ENCODE measurements at places on chromosomes 6 and 20.

GRCh38 chr20:35503841-35504561, 25.5 kb downstream of the C20orf173 start:
- DNase-seq, result no peak

GRCh38 chr6:24540197-24540596, 45.4 kb downstream of the ALDH5A1 start:
- DNase-seq, result no peak

DNA sequence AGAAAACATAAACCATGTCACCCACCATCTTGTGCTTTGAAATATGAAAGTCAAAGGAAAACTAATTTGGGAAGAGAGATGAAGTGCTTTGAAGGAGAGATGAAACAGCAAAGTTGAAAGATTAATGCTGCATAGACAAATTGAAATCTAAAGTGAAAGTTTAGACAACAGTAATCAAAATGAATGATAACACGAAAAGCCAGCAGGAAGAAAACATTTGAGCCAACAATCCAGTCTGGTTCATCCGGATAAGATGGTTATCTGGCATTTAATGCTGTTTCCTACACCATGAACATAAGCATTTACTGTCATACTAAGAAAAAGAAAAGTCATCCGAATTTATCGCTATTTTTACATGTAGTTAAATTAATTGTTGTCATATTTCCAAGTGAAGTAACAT, 595 bp downstream of the HAO1 start:
- DNase-seq, result no peak

GRCh38 chr6:140697585-140697984, 1323.1 kb upstream of the CITED2 start:
- no peak for DNase-seq

GRCh38 chr20:40771308-40771610, 82.2 kb upstream of the MAFB start:
- no peak for DNase-seq

DNA sequence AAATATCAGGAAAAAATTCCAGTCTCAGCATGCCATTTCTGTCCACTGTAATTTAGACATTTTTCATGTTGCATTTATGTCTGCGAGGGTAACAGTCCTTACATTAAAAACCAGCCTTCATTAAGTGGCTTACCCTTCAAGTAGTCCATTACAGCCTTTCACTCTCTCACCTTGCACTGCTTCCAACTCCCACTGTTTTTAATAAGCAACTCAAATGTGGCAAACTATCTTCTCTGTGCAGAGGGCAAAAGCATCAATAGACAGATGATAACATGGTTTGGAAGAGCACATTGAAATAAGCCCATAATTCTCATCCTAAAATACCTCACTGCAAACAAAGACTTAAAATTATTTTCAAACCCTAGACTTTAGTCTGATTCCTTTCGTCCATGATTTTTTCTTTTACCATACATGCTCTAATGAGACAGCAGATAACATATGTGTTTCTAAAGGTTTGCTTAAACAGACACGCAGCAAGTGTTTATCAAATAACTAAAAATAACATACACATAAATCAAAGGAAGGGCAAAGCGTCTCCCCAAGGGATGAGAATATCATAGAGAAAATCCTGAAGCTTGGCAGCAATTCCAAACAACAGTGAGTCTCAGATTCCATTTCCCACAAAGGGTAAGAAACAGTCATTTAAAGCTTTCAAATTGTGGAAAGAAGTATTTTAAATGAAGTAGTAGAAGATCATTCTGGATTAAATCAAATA, 130.4 kb downstream of the PTPRK start:
- DNase-seq, result no peak

GRCh38 chr20:24952376-24953208, 3.5 kb downstream of the CST7 start:
- no peak for DNase-seq

DNA sequence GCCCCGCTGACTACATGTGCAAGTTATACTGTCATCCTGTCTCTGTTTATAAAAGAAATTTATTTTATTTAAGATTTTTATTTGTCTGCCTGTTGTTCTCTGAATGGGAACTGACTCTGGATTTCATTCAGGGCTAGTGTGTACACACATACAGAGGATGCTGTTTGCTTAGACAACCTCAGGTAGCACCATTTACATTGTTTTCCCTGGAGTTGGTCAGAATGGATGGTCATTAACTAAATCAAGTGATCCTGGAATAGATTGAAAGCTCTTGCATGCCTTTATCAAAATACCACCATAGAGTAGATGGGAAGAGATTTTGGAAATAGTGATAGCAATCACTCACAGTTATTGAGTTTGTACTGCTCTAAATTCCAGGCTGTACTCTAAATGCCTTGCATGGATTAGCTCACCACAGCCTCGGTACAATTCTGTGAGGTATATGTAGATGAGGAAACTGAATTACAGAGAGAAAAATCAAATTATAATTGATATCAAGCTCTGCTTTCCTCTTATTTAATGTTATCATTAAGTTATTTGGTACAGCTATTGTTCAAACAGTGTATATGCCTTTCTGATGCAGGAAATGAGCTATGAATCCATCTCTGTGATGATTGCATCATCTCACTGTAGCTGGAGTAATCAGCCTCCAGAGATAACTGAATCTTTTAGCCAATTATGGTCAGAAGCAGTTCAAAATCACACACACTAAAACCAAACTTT, 51.9 kb downstream of the RNF217 start:
- no peak for DNase-seq

- no peak for DNase-seq
Measured at GRCh38 chr6:166720856-166721255, 93.8 kb upstream of the RPS6KA2 start.

- DNase-seq, result no peak
Measured at GRCh38 chr6:128686084-128686483, 165.7 kb upstream of the PTPRK start.

DNA sequence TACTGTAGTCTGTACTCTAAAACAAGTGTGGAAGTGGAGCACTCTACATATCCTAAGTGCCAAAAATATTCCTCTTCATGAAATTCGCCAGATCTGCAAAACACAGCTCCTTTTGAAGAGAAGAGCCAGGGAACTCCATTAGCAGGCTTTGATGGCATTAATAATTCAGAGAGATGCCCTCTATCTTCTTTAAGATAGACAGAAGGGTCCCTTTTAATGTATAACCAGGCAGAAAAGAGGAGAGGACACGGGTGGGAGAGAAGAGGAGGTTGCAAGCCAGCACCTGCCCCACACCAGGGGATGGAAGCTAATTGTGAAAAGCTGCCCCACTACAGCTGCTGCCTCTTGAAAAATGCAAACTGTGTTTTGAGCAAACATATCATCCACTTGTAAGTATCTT, 3.7 kb upstream of the RFPL4B start:
- no peak for DNase-seq

GRCh38 chr6:107083047-107083768, 32.1 kb downstream of the BEND3 start:
- no peak for DNase-seq

- DNase-seq, result no peak
Measured at GRCh38 chr6:72324591-72324990, 297.3 kb upstream of the KCNQ5 start.

- no peak for DNase-seq
Measured at GRCh38 chr6:15921243-15921642, 207.6 kb upstream of the MYLIP start.

DNA sequence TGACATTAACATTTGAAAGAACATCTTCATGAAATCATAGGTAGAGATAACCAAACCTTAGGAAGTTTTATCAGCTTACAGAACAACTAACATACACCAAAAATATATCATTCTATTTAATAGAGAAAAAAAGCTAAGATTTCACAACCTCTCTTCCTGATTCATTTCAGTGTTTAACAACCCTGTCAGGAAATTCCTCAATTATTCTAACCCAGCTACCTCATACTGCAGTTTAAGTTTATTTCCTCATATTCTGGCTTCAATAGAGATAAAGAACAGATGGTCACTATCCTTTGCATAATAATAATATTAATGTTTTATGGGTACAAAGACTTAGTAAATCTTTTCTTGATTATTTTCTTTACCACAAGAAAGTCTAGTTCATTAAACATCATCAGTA, 112.9 kb upstream of the HSF2 start:
- DNase-seq, result no peak

DNA sequence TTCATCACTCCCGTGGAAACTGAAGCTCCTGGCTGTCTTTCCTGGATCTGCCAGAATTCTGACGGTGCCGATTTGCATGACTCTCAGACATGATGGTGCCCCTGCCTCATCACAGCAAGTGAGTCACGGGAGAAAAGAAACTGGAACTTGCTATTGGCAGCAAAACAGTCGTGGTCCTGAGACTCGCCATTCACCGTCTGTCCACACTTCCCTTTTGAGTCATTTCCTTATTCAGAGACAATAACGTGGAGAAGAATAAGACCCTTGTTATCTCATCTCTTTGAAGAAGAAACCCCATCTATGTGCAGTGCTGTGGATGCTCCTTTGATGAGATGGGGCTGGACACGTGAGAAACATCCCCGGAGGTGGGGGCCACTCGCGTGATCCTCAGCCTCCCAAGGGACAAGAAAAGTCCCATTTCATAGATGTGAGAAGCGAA, 4.2 kb downstream of the GPR31 start:
- no peak for DNase-seq

GRCh38 chr6:70079241-70079640, 212.9 kb downstream of the COL19A1 start:
- no peak for DNase-seq

- no peak for DNase-seq
Measured at GRCh38 chr6:121680058-121680457, 244.6 kb downstream of the GJA1 start.

- DNase-seq, result no peak
Measured at GRCh38 chr20:56359212-56360132, 698 bp downstream of the FAM210B start.

DNA sequence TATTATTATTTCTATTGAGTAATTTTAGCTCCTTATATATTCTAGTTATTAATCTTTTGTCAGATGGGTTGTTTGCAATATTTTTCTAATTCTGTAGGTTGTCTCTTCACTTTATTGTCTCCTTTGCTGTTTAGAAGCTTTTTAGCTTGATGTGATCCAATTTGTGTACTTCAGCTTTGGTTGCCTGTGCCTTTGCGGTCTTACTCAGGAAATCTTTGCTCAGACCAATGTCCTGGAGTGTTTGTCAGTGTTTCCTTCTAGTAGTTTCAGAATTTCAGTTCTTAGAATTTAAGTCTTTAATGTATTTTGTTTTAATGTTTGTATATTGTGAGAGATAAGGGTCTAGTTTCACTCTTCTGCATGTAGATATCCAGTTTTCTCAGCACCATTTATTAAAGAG, 916.0 kb upstream of the EYS start:
- no peak for DNase-seq

DNA sequence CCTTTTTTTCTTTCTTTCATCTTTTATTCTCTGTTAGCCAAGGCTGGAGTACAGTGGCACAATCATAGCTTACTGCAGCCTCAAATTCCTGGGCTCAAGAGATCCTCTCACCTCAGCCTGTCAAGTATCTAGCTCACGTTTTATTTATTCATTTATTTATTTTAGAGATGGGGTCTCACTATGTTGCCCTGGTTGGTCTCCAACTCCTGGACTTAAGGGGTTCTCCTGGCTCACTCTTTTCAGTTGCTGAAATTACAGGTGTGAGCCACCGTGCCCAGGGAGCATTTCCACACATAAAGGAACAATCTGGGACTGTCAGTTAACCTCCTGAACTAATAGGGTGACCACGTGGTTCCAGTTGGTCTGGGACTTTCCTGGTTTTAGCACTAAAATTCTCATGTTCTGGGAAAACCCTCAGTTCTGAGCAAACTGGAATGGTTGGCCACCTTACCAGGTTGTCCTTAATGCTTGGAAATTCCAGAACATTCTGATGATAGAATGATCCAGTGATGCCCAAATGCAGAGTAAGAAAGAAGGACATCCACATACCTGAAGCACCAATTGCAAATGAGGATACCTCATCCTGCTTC, 105.5 kb upstream of the ZNF217 start:
- DNase-seq, result no peak

DNA sequence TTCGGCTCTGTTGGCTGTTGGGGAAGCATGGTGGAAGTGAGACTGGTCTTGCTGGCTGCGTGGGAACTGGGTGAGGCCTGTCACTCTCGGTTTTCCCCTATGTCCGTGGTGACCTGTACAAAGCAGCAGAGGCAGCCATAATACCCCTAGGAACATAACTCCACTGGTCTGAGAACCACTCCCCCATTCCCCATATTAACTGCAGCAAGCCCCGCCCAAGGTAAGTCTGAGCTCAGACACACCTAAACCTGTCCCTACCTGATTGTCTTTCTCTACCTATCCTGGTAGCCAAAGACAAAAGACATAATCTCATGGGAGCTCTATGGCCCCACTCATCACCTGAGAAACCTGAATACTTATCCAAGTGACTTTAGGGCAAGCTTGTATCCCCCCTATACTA, 156.3 kb upstream of the PHACTR1 start:
- no peak for DNase-seq

DNA sequence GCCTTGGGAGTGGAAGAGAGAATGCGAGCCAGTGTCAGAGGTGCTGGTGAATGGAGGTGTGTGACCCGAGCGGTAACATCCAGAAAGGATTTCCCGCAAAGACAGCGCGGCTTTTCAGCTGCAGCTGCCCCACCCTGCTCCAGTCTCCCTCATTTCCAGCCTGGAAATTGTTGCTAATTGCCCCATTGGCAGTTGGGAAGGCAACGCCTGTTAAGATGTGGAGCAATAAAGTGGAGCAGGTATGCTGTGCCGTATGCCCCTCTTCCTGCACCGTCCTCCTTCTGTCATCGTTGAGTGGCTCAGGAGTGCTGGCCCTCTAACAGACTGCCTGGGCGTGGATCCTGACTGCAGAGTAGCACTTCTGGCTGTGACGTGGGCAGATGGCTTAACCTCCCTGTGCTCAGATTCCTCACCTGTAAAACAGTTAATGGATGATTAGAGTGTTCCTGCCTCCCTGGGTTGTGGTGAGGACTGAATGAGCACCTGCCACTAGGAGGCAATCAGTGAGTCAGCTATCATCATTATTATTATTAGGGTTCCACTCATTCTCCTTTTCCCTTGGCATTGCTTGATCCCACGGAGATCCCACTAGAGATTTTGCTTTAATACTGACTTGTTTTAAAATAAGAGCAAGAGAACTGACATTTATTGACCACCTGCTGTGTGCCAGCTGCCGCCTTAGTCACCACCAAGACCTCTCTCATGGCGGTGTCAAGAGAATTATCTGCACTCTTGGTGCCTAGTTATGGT, 11.7 kb downstream of the ARFGEF2 start:
- DNase-seq, result no peak

- no peak for DNase-seq
Measured at GRCh38 chr6:17501442-17501841, 98.7 kb upstream of the FAM8A1 start.

DNA sequence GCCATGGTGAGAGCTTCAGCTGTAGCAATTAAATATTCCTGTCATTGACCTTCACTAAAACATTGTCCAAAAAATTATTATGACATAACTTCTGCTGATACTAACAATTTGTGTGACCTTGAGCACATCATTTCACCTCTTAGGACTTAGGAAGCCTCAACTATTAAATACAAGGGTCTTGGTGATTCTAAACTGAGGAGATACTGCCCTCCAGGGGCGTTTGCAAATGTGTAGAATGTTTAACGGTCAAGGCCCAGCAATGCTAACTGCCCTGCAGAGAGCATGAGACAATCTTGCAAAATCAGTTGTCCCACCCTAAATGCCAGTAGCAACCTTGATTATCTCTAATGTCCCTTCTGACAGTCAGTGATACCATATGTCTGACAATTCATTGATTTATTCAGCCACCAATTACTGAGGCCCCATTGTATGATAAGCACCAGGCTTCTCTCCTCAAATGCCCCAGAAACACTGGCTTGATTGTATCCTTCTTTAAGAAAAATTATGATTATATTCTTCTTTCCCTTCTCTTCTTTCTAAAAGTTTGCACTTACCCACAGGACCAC, 284.1 kb upstream of the PLN start:
- no peak for DNase-seq

- no peak for DNase-seq
Measured at GRCh38 chr6:16224409-16224808, 14.0 kb upstream of the GMPR start.
